Activated T-cell treated with anti-CD3 and anti-CD28 coated beads, Interleukin-2, amount 50 U/mL, for 24 hours (primary cell): ENCODE measurements at places on chromosomes 4 and X.

- DNase-seq = no peak
Observed at GRCh38 chrX:108347800-108348199, 90.4 kb downstream of the COL4A6 start.

GRCh38 chr4:63529581-63530337, 879.5 kb downstream of the TECRL start:
- DNase-seq = no peak

- DNase-seq = no peak
Observed at GRCh38 chr4:7108046-7108625, 40.3 kb upstream of the GRPEL1 start.

DNA sequence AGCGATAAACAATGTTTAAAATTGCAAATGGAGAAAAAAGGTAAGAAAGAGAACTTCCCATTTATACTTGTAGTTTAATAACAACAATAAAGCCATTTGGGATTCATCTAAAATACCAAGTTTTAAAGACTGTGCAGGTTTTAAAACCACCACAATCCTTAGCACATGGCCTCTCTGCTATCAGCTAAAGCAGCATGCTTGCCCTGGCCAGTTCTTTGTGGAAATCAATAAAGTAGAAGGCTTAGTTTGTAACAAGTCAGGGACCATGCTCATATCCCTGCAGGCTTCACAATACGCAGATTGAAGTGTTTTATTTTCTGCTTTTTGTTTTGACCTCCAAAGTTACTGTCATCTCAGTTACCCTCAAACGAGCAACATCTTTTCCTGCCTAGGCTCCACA, 249.5 kb downstream of the INPP4B start:
- no peak for DNase-seq

DNA sequence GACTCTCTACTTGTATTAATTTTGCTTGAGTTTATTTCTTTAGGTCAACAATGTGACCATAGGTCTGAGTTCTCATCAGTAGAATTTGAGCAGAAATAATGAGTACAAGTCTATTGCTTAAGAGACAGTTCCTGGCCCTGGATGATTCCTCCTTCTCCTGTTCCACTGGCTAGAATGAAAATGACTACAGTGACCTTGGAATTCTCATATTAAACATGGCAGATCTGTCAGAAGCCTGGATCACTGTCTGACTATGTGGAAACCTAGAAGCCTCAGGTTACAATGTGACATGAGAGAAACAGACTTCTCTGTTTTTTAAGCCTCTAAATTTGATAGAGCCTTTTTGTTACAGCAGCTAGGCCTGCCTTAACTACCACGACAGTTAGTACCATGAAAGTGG, 82.9 kb upstream of the MED14 start:
- DNase-seq = no peak

- DNase-seq = no peak
Observed at GRCh38 chrX:151938172-151938571, 25.5 kb downstream of the MAGEA4 start.

- no peak for DNase-seq
Observed at GRCh38 chr4:5137927-5138326, 86.6 kb downstream of the STK32B start.

DNA sequence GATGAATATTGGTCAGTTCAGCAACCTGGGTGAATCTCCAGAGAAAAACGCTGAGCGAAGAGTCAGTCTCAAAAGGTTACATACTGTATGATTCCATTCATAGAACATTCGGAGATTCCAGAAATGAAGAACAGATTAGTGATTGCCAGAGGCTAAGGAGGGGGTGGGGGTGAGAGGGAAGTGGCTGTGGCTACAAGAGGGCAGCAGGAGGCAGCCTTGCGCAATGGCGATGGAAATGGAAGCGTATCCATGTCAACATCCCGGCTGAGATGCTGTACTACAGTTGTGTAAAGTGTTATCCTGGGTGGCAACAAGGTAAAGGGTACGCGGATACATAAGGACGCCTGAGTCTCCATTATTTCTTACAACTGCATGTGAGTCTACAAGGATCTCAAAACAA, 18.0 kb downstream of the LYAR start:
- no peak for DNase-seq

DNA sequence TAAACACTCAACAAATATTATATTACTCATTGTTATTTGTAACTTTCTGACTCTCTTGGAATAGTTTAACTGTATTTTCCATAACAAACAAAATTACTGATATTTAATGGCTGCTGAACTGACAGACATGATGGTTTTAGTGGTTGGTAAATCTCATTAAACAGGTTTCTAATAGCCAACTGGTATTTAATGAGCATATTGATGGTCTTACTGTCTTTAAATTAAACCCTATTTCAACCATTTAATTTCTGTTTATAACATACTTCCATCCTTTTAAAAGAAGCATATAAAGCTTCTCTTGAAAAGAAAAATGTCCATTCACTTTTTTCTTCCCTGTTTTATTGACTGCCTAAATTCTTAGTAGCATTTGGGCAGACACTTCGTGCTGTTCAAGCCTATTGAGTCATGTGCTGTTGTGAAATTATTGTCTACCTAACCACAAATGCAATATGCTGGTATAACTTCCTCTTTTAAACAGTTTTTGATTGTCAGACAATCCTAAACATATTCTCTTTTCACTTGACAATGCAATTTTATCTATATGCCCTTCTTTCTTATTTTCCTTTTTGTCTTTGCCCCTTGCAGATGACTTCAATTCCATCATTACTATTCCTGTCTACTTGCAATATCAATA, 163.9 kb upstream of the SLC7A11 start:
- no peak for DNase-seq

DNA sequence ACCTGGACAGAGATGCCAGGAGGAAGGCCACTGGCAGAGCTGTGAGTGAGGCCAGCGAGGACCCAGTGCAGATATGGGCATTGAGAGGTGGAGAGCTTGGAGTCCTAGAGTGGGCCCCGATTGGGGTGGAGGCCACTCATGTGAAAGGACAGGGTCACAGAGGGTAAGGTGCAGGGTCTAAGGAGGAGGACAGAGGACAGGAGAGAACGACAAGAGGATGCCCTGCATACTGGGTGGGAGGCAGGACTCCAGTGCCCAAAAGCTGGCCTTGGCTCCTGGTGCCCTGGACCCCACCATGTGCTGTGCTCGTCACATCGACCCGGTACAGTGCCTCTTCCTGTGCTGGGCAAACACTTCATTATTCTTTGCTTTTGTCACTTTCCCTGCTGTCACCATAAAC, 66.7 kb downstream of the NAT8L start:
- no peak for DNase-seq

DNA sequence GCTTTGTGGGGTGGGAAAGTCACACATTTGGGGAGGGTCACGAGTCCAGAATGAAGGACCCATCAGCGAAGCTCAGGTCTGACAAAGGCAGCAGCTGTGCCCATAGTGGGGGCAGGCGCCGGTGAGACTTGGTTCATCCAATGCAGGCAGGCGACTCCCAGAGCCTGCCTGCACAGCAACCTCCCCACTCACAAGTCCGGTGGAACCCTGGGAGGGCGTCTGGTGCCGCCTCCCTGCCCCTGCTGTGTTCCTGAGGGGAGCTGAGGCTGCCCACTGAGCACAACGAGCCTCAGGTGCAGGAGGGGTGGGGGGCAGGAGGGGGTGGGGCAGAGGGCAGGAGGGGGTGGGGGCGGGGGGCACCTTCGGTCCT, 13.7 kb downstream of the LRPAP1 start:
- no peak for DNase-seq

DNA sequence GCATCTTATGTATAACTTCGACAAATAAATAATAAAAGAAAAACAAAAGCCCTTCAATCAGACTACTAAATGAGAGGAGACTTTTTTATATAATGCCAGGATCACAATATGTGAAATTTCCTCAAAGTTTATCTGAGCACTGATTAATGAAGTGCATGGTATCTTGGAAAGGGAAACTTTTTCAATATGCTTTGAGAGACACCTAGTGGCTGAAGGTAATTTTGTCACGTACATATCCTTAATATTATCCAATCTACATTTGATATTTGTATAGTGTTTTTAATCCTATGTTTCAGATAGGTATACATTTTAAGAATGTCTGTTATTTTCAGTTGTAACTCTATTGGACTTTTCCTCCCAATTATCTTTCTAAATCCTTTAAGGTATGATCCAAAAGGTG, 146.8 kb downstream of the KLHL4 start:
- no peak for DNase-seq

DNA sequence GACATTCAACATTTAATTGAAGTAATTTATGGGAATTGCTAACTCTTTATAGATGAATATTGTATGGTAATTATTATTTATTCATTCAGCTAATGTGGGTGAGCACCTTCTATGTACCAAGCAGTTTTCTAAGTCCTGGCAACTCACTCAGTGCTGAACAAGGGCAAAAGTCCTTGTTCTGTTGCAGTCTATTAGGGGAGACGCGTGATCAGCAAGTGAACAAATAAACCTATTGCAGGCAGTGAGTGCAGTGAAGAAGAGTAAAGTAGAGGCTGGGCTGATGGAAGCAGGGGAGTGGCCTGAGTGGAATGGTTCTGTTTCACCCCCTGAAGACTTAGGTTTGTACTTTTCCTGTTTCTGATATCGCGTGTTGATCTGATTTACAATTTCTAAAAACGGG, 214.3 kb downstream of the RAPGEF2 start:
- DNase-seq = no peak

- no peak for DNase-seq
Observed at GRCh38 chr4:54120518-54120917, 20.6 kb downstream of the GSX2 start.

- no peak for DNase-seq
Observed at GRCh38 chr4:5096261-5096660, 45.0 kb downstream of the STK32B start.

GRCh38 chr4:174278467-174278866, 5.0 kb downstream of the FBXO8 start:
- no peak for DNase-seq

GRCh38 chrX:51876441-51876840, 17.0 kb upstream of the MAGED1 start:
- no peak for DNase-seq

- no peak for DNase-seq
Observed at GRCh38 chr4:37445023-37445422, 200.5 kb downstream of the NWD2 start.

DNA sequence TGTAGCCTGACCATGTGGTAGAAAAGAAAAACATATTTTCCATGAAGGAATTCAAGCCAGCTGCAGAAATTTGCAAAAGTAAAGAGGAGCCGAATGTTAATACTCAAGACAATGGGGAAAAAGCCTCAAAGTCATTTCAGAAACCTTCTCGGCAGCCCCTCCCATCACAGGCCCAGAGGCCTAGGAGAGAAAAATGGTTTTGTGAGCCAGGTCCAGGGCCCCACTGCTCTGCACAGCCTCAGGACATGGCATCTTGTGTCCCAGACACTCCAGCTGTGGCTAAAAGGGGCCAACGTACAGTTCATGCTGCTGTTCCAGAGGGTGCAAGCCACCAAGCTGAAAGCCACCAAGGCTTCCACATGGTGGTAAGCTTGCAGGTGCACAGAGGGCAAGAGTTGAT, 50.9 kb upstream of the BBS12 start:
- DNase-seq = no peak

- DNase-seq = no peak
Observed at GRCh38 chrX:7514871-7515599, 327.9 kb upstream of the VCX start.
